ENCODE measurements at places on chromosomes 5 and 9.

GRCh38 chr5:60538955-60539866 is 160.8 kb downstream of the DEPDC1B start:
- no peak for DNase-seq

GRCh38 chr5:32092938-32093812 is 80.9 kb downstream of the GOLPH3 start:
- peak; percentile 76 for DNase-seq

DNA sequence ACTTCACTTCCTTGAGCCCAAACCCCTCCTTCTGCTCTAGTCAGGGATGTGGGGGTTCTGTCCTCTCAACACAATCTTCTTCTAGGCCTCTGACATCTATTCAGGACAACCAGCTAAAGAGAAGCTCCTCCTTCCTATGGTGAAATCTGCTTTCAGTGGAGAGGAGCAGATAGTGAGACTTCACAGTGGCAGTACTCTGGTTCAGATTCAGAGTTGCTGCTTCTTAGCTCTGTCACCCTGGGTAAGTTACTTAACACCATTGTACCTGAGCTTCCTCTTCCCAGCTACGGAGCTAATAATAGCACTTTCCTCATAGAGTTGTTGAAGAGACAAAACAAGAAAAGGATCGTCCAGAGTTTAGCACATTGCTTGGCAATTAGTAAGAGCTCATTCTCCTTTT is 77.3 kb upstream of the LARP1 start:
- DNase-seq, result no peak

GRCh38 chr9:112002131-112002846 is 105.7 kb downstream of the UGCG start:
- DNase-seq, result no peak

- peak; percentile 72 for DNase-seq
Observed at GRCh38 chr9:130995086-130996011, 13.6 kb upstream of the LAMC3 start.

DNA sequence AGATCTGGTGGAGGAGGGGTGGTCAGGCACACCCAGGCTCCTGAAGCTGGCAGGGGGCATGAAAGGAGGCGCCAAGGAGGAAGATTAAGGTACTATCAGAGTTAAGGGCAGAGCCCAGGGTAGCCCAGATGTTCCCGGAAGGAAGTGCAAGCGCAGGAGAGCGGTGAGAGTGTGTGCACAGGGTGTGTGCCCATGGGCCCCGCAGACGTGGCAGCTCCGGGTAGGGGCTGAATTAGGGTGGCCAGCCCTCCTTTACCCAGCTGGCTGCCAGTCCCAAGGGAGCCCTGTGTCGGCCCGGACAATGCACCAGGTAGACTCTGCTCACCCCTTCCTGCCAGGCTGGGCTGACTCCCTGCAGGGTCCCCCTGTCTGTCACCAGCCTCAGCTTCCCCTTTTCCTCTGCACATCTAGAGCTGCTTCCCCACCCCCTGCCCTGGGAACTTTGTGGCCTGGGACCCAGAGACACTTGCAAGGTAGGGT is at the start of gene SMIM33:
Gene SMIM33 (plus strand): TSS at position 184 of the 480 bp plus-strand sequence. CDS start 118 bp downstream, at position 302.
- no peak for DNase-seq

DNA sequence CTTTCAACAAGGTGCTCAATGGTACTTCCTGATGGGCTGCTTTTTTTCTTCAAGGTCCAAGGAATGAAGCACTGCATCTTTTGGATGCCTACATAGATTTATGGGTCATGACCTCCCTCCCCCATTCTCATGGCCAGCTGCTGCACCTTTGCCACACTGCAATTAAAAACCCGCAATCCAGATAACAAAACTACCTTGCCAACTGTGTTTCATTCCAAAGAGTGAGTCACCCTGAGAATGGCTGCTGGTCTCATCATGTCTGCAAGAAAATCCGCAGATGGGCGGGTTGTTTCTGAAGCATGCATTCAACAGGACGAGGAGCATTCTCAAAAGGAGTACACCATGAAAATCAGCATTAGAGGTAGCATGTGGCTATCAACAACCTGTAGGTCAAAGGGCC is 139.8 kb downstream of the ELAVL2 start:
- DNase-seq, result no peak

DNA sequence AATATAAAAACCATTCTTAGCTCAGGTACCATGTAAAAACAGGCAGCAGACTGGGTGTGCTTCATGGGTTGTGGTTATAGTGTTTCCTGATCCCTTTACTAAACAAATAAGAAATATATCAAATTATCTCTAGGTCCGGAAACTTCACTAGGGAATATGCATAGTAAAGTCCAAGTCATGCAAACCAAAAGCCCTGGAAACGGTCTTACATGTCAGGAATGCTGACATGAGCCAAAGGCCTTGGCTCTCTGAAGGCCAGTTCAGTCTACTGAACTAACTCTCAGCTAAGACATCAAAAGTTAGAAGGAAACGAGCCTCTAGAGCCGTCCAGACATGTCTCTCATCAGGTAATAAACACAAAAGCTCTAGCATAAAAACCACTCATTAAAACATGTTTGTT is 778.9 kb upstream of the ZNF608 start:
- DNase-seq, result no peak

DNA sequence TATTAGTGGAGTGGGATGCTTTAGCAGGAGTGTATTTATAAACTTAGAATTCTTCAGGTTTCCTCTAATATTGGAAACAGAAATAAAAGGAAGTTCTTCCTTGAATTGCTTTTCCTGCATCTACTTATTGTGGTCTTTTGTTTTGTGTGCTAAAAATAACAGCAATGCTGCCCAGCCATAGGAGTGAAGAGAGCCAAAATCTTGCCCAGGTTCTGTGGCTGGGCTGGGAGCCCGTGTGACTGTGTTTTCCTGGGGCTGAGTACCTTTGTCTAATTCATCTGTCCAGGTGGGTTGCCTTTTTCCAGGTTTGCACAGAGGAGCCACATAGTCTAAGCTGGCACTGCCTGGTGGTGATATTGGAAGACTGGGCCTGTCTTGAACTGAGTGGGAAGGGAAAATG is 179.7 kb upstream of the ADAMTSL1 start:
- no peak for DNase-seq

- DNase-seq, result no peak
Observed at GRCh38 chr5:55037890-55038289, 13.8 kb downstream of the GZMK start.

DNA sequence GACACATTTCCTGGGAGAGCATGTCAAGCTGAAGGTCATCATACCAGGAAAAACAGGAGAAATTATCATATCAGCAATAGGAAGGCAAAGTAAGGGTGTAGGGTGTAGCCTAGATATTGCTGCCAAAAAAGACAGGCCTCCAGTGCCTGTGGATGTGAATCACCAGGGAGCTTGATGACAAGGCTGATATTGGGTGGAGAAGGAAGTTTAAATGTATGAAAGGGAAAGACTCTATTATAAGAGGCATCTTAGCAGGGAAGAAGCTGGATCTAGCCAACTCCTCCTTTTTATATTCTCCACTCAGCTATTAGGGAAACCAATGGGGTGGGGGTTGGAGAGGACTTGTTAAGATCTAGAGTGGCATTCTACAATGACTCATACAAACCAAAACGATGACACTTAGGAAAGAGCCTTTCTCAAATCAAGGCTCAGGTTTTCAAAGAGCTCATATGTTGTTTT is 13.4 kb upstream of the TXNDC8 start:
- DNase-seq, result peak; percentile 96

DNA sequence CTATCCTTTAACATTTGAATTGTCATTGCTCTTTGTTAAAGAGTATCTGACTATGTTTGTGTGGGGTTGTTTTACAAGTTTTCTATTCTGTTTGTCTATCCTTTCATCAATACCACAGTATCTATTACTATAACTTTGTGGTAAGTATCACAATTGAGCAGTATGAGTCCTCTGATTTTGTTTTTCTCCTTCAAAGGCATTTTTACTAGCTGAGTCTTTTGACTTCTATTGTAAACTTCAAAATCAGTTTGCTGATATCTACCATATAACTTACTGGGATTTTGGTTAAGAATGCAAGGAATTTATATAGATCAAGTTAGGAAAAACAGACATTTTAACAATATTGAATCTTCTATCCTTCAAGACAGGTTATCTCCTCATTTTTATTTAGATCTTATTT is 789.8 kb upstream of the PTPRD start:
- no peak for DNase-seq

DNA sequence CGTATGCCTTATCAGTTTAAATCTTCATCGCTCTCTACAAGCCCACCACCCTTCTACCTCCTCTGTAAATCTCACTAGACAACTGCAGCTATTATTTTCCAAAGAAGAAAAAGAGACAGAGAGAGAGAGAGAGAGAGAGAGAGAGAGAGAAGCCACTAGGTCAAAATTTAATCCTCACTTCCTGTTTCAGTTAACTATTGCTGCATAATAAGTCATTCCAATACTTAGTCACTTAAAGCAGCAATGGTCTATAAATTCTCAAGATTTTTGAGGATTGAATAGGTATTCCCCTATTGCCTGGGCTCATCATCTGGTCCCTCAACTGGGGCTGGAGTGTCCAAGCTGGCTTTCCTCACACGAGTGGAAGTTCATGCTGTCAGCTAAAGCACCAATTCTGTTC is 68.8 kb downstream of the ITGA1 start:
- peak; percentile 83 for DNase-seq

DNA sequence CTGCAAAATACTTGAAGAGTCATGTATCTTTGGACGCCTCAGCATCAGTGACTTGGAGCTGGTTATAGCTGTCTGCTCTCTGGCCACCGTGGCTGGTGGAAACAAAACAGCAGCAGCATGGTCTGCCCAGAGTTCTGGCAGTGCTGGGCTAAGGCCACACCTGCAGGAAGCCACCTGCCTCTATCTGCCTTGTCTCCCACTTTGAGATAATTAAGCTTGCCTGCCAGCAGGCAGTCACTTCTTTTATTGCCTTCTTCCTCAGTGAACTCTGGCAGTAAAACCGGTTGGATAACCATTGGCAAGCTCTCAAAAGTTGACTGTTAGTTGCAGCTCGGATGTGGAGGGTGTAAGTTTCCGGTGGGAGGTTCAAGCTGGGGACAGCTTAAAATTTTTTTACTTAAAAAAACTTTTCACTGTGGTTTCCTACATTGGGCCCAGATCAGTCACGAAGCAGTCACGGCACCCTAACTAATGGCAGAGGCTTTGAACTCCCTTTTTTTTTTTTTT is 4.9 kb downstream of the SMIM3 start:
- peak; percentile 97 for DNase-seq

GRCh38 chr9:80061096-80061495 is 489.3 kb downstream of the TLE4 start:
- DNase-seq, result peak; percentile 0

DNA sequence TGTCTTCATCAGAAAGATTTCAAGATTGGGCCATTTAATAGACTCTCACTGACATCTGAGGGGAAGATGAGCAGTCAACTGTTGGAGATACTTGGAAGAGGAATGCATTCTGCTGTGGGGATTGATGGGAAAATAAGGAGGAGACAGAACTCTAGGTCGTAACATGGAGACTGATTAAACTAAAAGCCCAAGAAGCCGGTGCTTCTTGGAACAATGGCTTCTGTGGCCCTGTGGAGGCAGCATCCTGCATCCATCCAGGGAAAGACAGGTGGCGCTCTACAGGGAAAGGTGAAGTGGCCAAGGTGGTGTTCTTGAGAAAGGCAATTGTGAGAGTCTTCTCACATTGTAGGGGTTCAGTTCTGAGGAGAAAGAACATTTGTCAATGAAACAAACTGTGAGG is 31.3 kb downstream of the ZFAND5 start:
- no peak for DNase-seq

DNA sequence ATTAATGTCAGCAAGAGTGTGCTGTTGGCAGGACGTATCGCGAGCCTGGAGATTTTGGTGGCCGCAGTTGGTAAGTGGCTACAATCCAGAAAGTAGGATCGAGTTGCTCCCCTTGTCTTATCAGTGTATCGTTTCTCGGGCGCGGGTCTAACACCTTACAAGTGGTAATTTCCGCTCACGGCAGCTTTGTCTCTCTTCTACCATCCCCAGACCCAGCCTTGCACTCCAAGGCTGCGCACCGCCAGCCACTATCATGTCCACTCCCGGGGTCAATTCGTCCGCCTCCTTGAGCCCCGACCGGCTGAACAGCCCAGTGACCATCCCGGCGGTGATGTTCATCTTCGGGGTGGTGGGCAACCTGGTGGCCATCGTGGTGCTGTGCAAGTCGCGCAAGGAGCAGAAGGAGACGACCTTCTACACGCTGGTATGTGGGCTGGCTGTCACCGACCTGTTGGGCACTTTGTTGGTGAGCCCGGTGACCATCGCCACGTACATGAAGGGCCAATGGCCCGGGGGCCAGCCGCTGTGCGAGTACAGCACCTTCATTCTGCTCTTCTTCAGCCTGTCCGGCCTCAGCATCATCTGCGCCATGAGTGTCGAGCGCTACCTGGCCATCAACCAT is 1.1 kb downstream of the PTGER4 start:
- no peak for DNase-seq

DNA sequence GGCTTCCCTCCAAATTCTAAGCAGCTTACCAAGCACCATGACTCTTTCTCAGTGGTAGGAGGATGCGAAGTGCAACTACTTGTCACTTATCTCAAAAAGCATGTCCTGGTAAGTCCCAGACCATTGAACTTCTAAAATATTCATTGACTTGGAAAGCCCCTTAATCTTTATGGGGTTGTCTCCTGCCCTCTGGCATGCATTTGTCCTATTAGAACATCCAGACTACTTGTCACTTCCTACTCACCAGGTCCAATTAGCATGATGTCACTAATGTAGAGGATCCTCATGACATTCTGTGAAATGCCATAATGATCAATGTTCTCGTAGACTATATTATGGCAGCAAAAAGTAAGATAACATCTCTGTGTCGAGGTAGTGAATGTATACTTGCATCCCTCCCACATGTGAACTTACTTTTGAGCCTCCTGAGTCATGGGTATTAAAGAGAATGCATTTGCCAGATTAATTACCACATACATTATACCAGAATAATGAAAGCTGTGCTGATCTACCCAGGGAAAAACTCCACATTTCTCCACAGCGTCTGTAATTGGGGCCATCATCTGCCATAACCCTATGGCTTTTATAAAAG is 63.5 kb upstream of the RAD23B start:
- no peak for DNase-seq

- DNase-seq, result peak; percentile 47
Observed at GRCh38 chr9:105401651-105402050, 46.2 kb upstream of the FSD1L start.

GRCh38 chr5:177484902-177485549 is 11.6 kb upstream of the DBN1 start:
- DNase-seq, result peak; percentile 32

DNA sequence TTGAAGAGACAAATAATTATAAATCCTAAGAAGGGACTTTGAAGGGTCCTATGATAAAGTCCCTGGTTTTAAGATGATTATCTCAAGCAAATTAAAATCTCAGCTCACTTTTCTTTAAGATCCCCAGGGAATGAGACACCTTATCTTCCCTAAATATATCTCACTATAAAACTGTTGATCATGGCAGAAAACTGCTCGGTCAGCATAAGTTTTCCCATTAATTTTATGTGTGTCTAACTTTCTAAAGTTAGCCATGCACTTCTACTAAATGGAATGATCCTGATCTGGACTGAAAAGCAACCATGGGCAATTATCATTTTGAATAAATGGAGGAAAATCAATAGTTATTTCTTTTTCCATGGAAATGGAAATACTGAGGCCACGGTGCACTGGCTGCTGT is 314.5 kb downstream of the TRPM3 start:
- DNase-seq, result no peak
